ENCODE measurements at places on chromosomes 3 and 15.

DNA sequence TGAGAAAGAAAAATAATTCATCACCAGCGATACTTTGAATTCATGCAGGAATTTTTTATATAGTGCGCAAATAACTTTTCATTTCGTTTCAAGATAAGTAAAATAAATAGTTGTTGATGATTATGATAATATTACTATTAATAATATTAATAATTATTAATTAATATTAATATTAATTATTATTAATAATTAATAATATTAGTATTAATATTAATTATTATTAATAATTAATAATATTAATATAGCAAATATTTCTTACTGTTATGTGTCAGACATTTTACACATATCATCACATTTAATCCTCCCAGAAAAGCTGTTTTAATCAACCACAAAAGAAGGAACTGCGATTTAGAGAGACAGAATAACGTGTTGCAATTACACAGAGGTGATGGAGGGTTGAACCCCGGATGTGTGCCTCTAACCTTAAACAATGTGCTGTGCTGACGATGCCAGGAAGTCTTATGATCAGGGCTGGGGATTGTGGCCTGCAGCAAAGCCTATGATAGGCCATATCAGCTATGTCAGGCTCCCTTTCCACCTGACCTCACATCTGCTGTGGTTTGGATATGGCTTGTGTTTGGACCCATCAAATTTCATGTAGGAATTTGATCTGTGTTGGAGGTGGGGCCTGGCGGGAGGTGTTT lies 263.5 kb upstream of the NR2F2 start:
- no peak for DNase-seq

DNA sequence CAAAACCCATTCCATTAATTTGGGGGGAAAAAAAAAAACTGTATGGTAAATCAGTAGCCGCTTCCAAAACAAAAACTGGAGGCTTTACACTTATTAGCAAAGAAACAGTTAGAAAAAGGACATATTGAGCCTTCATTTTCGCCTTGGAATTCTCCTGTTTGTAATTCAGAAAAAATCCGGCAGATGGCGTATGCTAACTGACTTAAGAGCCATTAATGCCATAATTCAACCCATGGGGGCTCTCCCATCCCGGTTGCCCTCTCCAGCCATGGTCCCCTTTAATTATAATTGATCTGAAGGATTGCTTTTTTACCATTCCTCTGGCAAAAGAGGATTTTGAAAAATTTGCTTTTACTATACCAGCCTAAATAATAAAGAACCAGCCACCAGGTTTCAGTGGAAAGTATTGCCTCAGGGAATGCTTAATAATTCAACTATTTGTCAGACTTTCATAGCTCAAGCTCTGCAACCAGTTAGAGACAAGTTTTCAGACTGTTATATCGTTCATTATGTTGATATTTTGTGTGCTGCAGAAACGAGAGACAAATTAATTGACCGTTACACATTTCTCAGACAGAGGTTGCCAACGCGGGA lies 9.4 kb upstream of the RPL24 start:
- peak; percentile 73 for DNase-seq

DNA sequence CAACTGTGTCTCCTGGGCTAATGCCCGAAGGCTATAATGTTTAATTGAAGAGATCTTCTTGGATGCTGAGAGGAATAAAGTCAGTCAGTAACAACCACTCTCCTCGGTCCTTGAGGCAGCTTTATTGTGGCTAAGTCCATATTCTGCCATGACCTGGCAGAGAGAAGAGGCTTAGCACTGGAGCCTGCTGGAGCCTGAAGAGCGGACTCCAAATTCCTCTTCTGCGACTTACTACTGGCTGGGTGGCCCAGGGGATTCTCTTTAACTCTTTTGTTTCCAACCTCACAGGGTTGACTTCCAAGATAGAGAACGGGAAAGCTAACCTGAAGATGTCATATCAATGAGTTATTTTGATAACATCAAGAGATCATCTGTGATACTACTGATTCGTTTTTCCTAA lies 71.1 kb downstream of the MYO1E start:
- DNase-seq: no peak

DNA sequence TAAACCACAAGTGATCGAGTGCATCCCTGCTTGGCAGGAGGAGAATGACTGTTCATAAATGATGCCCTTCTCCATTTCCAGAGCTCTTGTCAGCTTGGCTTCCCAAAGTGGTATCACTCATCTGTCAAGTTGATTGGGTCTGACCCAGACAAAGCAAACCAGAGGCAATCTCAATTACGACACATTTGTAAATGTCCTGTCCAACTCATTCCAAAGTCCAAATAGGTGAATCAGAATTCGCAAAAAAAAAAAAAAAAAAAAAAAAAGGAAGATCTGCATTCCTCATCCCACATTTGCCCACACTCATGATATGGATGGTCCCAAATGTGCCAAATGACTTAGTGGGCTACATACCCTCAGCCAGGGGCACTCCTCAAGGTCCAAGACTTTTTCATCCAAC lies 91.9 kb downstream of the LRRC3B start:
- no peak for DNase-seq

DNA sequence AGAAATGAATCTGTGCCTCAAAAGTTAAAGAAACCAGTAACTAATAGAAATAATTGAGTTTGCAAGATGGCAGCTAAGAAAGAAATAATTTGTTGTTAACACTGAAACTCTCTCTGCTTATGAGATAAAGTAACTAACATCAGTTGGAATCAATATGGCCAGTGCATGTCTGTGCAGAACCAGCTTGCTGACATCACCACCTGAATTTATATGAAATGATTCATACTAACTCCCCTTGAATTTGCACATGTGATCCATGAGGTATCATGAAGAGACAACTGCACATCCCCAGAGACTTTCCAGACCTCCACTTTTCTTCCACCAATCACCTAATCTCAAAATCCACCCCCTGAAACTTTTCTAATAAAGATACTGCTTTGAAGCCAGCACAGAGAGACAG lies 10.3 kb upstream of the SLC25A38 start:
- no peak for DNase-seq

DNA sequence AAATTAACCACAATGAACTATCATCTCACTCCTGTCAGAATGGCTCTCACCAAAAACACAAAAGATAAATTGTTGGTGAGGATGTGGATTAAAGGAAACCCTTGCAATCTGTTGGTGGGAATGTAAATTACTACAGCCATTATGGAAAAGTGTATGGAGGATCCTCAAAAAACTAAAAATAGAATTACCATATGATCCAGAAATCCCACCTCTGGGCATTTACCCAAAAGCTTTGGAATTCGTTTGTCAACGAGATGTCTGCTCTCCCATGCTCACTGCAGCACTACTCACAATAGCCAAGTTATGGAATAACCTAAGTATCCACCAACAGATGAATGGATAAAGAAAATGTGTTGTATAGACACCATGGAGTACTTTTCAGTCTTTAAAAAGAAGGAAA lies 21.6 kb downstream of the FSIP1 start:
- DNase-seq: no peak

- DNase-seq: no peak
These were observed 653.6 kb downstream of the NSUN3 start for GRCh38 chr3:94716326-94717018.

DNA sequence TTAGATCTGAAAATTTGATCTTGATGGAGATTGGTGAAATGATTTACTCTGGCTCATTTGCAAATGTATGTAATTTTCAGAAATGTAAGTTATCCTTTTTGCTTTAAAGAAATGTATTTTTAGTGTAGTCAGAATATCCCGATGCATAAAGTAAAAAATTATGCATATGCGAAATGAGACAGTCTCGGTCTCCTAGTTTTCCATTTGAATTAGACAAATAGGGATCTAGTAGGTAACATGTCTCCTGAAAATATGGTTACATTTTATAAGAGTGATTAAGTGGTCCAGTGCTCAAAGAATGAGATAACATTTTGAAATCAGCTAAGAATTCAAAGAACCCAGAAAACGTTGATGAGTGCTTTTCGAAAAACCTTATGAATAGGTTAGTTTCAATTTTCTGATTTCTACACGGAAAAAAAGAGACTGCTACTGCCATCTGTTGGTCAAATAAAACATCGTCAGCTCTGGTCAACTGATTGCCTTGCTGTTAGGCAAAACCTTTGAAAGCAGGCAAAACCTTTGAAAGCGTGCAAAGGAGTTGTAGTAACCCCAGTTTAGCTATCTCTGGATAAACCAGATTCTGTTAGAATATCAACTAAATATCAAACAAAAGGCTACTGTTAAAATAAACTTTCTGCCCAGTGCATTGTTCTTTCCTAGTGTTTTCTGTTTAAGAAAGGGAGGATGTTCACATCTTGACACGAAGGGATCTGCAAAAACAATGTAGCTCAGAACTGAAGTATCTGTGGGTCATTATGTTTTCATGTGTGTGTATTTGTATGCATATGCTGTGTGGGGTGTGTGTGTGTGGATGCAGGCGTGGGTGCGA lies 59.3 kb upstream of the CHMP2B start:
- peak; percentile 75 for DNase-seq

All from suppressor macrophage (primary cell).